ENCODE measurements at places on chromosomes 3 and 15.

- DNase-seq: no peak
Measured at GRCh38 chr15:101131489-101132389, 120.1 kb downstream of the CHSY1 start.

DNA sequence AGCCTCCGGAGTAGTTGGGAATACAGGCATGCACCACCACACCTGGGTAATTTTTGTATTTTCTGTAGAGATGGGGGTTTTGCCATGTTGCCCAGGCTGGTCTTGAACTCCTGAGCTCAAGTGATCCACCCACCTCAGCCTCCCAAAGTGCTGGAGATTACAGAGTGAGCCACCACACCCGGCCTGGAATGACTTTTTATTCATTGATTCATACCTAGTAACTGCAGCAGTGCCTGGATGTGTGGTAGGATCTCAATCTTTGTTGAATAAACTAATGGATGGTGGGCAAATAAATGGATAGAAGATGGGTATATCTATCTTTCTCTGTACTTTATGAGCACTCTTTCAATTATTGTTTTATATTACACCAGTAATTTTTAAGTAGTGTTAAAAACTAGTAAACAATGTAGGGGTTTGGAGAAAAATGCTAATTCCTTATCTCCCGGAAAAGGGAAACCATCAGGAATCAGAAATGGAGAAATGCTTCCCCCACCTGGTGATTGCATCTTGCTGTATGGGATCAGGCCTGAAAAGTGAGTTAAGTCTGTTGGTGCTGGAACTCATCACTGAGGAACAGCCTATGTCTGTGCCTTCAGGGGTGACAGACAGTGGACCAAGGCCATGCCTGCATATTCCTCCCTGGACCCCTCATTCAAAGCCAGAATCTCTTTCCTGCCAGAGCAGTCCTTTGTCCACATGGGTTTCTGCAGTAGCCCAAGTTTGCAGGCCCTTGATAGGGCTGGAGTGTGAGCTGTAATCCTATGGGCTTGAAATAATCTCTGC is 161.0 kb upstream of the CTDSPL start:
- no peak for DNase-seq

- DNase-seq: no peak
Measured at GRCh38 chr3:172321035-172321434, 127.2 kb downstream of the GHSR start.

DNA sequence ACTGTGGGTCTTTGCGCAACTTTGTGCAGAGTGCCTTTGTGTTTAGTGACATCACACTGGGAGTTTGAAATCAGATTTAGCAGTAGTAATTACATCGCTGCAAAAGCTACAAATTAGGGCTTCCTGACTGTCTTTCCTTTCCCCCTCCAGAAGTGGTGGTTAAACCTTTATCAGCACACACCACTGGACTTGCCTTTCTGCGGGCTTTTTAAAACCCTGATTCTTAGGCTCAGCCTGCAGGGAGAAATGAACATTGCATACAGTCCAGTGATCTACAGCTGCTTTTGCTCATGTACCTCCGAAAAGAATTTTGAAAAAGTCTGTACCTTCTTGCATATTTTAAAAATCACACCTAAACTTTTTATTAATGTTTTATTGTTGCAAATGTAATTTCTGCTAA is 219.7 kb upstream of the NAALADL2 start:
- DNase-seq: no peak

DNA sequence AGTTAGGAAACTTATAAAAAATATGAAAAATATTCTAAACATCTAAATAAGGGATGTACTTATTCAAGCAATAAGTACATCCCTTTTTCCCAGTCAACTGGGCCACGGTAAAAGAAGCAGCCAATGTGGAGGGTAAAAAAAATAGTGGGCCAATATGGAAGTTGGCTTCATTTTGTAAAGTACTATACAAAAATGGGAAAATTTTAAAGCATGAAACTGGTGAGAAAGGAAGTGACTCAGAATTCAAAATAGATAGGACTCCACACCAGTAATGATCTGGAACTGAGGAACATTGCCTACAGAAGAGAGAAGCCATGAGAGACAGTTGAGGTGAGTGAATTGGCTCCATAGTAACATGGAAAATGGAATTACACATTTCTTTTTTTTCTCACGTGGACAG is 108.9 kb downstream of the FNDC3B start:
- DNase-seq: no peak

- no peak for DNase-seq
Measured at GRCh38 chr3:182136008-182136910, 424.5 kb downstream of the SOX2 start.

- no peak for DNase-seq
Measured at GRCh38 chr15:69748131-69748530, 295.5 kb downstream of the RPLP1 start.

DNA sequence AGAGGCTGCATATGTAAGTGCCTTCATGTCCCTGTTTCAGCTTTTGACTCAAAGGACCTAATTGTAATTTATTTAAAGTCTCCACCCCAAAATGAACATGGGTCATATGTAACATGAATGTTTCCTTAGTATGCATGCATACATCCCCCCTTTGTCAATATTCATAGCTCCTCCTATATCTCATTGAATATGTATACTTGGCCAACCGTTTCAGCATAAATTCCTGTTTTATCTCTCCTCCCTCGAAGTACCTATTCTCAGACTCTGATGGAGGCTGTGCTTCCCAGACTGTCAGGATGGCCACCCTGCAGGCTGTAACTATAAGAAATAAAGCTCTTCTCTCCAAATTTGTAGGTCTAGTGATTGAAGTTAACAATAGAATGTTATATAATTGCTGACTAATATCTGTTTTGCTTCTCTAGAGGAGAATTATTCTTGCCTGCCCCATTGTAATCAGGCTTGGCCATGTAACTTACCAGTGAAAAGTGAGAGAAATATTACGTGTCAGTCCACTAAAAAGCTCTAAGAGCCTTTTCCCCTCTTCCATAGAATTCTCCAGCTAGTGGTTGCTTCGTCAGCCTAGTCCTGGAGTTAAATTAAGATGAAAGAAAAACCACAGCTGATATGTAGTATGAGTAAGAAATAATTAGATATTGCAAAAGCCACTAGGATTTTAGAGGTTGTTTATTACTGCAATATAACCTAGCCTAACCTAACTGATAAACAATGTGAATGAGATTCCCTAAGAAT is 245.1 kb downstream of the ZNF385D start:
- DNase-seq: no peak

GRCh38 chr3:160869825-160870224 is 113.8 kb downstream of the PPM1L start:
- no peak for DNase-seq

DNA sequence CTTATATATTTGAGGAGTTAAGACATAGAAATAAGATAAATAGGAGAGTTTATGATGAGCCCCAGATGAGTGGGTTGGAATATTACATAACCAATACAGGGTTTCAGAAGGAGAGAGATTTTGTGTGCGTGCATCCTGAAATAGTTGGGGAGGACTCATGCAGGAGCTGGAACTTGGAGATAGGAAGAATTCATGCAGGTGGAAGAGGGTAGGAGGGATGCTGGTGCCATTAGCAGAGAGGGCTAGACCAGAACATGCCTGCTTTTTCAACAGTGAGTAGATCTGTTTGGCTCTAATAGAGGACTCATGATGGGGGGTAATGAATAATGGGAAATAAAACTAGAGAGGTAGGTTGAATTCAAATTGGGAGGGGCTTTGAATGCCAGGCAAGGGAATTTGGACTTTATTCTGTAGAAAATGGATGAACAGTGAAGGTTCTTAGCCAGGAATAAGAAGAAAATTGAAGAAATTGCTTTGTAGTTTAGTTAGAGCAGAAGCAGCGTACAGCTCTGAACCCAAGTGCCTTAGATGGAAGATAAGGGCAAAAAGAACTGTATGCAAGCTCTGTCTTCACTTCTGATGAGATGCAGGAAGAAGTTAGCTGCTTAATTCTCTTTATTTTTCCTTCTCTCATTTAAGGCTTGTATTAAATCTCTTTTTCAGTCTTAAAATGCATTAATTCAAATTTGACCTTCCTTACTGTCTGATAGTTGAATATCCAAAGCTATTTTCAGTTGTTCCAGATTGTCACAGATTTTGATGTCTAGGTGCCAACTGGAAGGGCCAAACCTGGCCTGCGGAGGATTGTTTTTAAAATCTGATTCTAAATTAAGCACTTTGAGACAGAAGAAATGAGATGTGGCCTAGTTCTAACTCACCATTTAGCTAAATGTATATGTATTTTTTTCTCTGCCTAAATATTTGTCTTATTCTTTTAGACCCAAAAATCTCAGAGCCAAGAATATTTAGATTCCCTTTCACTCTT is 86.3 kb downstream of the PPM1L start:
- DNase-seq: no peak

DNA sequence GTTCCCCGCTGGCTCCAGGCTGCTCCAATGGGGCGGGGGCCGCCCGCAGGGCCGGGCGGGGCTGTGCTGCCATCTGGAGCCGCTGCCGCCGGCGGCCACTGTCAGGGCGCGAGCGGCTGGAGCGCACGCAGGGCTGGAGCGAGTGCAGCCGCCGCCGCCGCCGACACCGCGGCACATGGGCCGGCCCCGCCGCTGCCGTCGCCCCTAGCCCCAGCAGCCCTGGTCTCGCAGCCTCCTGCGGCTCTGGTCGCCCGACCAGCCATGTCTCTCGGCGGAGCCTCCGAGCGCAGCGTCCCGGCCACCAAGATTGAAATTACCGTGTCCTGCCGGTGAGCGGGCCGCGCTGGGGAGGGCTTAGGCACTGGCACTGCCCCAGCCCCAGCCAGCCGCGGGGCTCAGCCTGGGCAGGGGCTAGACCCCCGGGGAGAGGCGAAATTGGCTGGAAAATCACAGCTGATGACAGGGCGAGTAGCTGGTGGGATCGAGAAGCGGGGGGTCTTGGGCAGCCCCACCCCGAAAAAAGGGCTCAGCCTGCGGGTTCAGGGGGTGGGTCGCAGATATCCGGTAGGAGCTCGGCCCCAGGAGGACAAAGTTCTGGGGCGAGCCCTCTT is at the start of gene CPNE9:
CPNE9 (plus strand) TSS at position 98 of the 611 bp plus-strand sequence; CDS start at position 262, 164 bp downstream.
- DNase-seq: no peak
